ENCODE measurements at places on chromosomes 12 and 14. TPM values are rescaled to one million over a fixed set of nuclear protein-coding genes. Genes with fewer than 3 reads are reported as not detected.

DNA sequence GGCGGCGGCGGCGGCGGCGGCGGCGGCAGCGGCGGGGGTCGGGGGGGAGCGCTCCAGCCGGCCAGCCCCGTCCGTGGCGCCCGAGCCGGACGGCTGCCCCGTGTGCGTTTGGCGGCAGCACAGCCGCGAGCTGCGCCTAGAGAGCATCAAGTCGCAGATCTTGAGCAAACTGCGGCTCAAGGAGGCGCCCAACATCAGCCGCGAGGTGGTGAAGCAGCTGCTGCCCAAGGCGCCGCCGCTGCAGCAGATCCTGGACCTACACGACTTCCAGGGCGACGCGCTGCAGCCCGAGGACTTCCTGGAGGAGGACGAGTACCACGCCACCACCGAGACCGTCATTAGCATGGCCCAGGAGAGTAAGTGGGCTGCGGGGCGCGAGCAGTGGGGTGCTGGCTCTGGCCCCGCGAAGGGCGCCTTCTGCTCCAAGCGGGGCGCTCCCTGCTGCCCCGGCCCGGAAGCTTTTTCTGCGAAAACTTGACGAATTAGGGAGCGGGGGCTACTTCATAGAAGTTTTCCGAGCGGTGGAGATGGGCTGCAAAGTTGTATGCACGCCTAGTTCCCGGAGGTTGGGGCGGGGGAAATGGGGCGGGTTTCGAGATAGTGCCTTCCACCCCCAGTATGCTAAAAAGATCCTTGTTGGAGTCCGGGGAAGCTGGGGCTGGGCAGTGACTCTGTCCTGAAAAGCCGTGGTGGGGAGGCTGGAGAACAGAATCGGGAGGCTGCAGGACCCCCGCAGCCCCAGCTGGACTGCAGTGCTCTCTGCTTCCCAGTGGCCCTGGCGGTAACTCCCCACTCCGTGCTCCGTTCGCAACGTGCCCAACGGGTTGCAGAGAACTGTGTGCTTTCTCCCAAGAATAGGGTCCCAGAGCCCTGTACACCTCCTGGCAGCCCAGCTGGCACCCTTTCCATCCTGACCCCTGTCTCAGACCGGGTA lies 751 bp downstream of the GDF11 start:
- DNase-seq: peak; percentile 76

- DNase-seq: no peak
Observed at GRCh38 chr12:101299931-101300330, 20.0 kb downstream of the UTP20 start.

Gene ALG10B
- total RNA-seq: 11.6 TPM

GRCh38 chr12:95385246-95386035 lies 88.5 kb upstream of the METAP2 start:
- no peak for DNase-seq

Gene KRT6C
- not detected for total RNA-seq

GRCh38 chr12:108675792-108676191 lies 42.1 kb upstream of the SELPLG start:
- no peak for DNase-seq

DNA sequence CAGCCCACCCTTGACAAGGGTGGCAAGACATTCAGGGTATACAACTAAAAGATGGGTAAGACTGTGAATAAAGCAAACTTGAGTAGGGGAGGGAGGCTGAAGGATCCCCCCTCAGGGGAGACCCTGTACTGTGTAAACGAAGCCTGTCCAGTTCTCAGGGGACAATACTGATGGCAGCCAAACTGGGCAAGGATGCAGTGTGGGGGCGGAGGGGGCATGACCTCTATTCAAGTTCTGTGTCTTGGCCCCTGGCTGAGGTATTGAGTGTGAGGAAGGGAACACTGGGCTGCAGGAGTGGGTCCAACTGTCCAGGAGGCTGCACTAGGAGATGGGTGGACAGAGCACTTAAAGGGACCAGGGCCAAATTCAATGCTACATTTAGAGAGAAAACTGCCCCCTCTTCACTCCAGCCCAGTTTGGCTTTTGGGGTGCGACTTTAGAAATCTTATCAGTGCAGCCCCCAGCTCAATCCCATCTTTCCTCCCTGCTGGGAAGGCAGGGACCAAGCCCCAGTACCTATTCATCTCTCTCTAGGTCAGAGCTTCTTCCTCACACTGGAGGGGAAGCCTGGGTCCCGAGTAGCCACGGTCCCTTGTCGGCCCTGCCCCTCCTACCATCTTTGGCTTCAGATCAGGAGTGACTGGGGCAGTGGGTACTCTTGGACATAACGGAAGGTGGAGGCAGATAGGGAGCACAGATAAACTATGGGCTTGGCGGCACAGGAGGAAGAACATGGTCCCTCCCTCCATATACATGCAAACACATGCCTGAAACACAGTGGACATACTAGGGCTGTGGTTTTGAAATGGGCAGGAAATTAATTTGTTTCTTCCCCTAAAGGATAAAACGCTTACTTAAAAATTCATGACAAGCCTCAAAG lies 11.8 kb downstream of the SLC39A5 start:
- DNase-seq: no peak

Gene ERBB3
- 0.66 TPM for total RNA-seq

DNA sequence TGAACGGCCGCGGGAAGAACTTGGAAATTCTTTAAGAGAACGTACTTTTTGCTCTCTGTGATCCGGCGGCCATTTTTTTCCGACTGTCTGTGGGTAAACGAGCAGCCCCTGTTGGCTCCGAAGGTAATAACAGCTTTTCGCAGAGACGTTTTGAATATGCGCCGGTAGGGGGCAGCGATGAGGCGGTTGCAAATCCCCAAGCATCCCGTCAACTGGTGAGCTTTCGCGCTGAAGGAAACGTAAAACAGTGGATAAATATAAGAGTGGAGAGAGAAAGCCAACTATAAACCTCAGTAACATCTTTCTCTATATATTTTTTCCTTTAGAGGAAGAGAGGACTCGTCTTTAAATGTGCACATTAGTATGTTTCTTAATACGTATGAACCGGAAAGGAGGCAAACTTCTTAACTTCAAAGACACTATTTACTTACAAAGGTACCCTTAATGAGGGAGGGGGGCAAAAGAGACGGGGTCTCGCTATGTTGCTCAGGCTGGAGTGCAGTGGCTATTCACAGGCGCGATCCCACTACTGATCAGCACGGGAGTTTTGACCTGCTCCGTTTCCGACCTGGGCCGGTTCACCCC lies 9.6 kb upstream of the NEMF start:
- DNase-seq: peak; percentile 94
